ENCODE measurements at places on chromosomes 11 and 22. TPM values are rescaled to one million over a fixed set of nuclear protein-coding genes. Genes with fewer than 3 reads are reported as not detected.

The ROBO4 gene
- total RNA-seq: 28.8 TPM

- H3K27me3 ChIP-seq: peaks cover 2% of the 10 kb centered on the region
- no peaks in the 10 kb centered on the region for H3K36me3 ChIP-seq
- no peak for DNase-seq
- H3K4me1 ChIP-seq: peaks cover 13% of the 10 kb centered on the region
- H3K27ac ChIP-seq: no peak overlapping the region
Observed at GRCh38 chr11:26470992-26471391, 101.1 kb downstream of the MUC15 start.

DNA sequence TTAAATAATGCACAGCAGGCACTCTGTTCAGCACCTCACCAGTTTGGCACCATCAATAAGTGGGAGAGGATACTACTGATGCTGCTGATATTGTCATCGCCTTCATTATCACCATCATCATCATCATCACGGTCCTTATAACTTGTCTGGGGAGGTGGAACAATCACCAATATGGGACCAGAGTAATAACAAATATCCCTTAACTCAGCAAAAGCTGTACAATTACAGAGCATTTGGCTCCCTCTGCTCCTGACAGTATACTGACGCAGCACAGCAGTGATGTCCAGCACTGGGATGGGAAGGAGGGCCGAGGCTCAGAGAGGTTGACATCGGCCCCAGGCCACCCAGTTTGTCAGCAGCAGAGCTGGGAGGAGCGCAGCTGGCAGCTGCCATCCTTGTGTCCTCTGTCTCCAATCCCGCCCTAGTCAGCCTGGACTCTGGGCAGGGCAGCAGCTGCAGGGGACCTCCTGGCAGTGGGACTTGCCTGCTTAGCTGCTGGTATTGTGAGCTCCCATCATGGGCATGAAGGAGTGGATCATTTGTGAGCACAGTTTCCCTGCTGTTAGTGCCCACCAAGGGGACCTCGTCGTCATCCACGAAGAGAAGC lies 90.0 kb downstream of the DHCR7 start:
- no peak overlapping the region for H3K4me3 ChIP-seq
- peaks cover 7% of the 10 kb centered on the region for H3K36me3 ChIP-seq
- H3K27ac ChIP-seq: no peak overlapping the region

DNA sequence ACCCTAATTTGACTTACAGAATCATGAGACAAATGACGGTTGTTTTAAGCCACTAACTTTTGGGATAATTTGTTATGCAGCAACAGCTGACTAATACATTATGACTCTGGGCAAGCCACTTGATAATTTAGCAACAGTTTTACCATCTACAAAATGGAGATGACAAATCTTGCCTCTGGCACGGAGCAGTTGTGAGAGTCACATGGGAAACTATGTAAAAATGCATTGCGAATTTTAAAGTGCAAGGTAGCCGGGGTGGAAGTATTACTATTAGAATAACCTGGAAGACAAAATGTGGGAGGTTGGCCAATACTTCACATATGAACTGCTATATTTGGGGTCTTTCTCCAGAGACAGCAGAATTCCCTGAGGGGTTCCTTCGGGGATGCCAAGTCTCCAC lies 328.7 kb downstream of the CTTN start:
- DNase-seq: no peak
- peaks cover under 1% of the 10 kb centered on the region for H3K36me3 ChIP-seq
- no peaks in the 10 kb centered on the region for H3K4me1 ChIP-seq
